Activated naive CD4-positive, alpha-beta T cell (primary cell): ENCODE measurements at places on chromosomes 2 and 18.

GRCh38 chr2:11683476-11683875, 13.5 kb upstream of the NTSR2 start:
- DNase-seq = no peak

GRCh38 chr18:55982992-55983391, 395.0 kb upstream of the TCF4 start:
- DNase-seq = no peak

DNA sequence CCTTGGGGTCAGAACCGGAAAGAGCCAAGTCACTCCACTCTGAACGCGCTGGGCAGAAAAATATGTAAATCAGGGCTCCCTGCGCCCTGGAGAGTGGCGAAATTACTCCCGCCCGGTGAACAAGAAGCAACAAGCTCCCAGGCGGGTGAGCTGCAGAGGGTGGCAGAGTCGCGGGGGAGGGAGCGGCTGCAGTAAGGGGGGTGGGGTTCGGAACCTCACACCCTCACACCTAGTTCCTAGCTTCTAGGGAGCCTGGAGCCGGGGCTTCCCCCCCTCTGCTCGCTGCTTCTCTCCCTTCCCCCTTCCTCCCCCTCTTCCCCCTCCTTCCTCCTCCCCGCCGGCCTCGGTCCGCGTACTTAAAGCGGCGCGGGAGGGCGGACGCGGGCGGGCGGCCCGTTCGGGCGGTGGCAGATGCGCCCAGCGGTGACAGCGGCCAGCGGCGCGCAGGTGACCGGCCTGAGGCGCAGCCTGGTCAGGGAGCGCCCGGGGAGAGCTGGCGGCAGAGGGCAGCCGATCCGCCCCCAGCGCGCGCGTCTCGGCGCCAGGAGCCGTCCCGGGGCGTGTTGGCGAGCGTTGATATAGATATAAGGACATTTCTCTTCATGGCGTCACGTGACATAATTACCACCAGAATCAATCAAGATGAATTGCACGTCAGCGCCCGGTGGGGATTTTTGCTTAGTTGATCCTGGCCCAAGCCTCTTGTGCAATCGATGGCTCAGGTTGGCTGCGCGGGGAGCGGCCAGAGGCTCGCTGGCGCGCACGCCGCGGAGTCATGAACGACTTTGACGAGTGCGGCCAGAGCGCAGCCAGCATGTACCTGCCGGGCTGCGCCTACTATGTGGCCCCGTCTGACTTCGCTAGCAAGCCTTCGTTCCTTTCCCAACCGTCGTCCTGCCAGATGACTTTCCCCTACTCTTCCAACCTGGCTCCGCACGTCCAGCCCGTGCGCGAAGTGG, at the start of gene HOXD11:
HOXD11 (plus strand) TSS at position 700 of the 959 bp plus-strand sequence; CDS start at position 776, 76 bp downstream.
- DNase-seq = no peak

DNA sequence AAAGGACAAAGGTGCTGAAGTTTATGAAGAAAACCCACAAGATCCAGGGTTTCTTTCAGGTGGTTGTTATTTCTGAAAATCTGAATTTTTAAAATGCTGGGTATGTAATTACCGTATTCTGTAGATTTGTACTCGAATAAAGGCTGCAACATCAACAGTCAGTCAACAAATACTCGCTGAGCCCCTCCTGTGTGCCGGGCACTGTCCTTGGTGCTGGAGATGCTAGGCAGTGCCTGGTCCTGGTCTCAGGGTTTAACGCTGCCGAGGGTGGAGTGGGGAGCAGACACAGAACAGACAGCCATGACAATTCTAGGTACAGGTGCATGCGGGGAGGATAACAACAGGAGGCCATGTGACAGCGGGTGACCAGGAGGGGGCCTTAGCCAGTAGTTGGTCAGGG, 27.2 kb upstream of the PDIA6 start:
- no peak for DNase-seq

DNA sequence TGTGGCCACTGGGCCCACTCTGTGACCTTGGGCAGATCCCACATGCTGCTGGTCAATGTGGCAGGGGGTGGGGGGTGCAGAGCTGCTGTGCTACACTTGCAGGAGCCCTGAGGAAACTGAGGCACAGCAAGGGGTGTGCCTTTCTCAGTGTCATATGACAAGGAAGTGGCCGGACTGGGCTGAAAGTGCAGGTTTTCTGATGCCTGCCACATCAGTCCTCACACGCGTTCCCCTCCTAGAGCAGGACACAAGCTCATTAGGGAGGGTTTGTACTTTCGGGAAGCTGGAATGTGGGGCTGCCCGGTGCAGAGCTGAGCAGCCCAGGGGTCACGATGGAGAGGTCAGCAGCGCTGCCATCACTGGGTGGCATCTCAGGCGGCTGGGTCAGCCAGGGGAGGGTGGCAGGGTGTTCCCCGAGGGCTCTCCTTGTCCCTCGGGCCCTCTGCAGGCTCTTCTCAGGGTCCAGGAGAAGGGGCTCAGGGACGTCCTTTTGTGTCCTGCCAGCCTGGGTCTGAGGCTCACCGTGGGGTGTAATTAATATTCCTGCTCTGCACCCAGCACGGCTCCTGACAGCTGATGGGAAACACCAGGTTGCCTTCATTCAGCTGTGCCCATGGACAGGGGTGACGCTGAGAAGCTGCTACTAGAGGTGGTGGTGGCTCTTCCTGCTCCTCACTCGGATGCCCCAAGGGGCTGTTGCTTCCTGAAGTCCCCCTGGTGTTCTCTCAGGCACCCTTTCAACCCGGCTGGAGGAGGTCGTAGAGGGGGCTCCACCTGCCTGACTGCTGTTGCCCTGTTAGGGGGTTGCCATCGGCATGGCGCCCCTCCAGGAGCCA, 62.1 kb upstream of the HDAC4 start:
- DNase-seq = no peak

GRCh38 chr2:229672021-229672420, 42.3 kb downstream of the DNER start:
- DNase-seq = no peak

DNA sequence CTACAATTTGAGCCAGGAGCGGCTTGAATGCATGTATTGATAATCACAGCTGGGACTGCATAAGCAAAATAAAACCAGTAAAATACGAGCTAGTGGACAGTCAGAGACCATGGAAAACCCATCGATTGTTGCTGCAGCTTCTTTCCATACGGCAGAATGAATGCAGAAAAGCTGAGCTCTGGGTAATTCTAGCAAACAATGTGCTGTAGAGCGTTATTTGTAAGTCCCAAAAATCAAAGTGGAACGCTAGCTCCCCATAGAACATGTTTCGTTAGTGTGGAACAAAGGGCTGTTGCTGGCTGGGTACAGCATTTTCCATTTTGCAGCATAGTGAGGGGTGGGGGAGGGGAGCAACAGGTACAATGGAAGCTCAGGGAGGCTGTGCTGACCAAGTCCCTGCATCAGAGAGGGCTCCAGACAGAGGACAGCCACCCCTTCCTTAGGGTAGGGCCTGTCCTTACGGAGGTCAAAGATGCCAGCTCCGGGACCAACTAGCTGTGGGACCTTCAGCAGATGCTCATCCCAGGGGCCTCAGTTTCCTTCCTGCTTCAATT, 74.1 kb downstream of the BOD1L2 start:
- no peak for DNase-seq

DNA sequence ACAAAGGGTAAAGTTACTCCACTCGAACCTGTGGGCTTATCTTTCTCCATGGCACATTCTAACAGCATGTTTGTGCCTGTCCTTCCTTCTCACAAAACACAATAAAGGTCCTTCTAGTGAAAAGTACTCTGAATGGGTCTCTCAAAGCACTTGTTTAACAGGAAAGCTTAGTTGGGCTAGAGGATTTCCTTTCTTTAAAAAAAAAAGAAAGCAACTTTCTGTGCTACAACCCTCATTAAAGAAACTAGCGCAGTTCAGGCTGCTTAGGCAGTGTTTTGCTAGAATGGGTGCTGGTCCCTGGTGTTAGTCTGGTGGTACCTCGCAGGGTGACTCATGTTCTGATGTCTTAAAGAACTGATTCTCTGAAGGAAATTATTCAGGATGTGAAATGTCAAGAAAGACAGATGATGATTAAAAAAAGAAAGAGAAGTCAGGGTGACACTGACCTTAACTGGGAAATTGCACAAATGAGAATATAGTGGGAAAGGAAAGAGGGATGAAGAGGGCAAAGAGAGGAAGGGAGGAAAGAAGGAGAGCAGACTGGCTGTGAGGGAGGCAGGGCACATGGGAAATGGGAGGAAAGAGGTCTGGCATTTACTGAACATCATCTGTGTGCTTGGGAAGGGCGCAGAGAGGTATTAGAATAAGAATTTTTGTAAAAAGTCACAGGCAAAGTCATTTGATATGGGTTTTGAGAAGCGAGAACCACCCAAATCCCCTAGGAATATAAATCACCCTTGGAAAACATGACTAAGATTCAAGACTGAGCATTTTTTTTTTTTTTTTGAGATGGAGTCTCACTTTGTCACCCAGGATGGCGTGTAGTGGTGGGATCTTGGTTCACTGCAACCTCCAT, 74.9 kb downstream of the ATP8B1 start:
- no peak for DNase-seq

- no peak for DNase-seq
Measured at GRCh38 chr2:209189893-209190292, 234.0 kb upstream of the MAP2 start.

DNA sequence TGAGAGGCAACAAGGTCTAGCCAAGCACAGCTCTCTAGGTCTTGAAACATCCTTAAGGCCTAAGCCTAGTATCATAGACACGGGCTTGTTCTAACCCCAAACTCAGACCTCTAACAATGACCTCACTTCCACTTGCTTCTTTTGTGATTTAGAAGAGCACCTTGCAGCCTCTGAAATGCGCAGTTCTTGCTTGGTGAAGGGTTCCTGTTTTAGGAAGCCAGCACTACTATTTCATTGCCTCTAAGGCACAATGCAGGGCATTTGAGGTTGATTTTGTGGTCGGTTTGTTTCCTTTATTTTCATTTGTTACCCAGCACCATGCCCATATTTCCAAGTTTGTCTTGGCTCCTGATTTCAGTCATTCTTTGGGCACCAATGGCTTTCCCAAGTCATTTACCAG, 117.0 kb upstream of the CYP1B1 start:
- DNase-seq = no peak

GRCh38 chr2:215361211-215361875, 49.5 kb downstream of the ATIC start:
- no peak for DNase-seq

GRCh38 chr2:44730593-44730992, 210.9 kb upstream of the SIX3 start:
- DNase-seq = no peak

DNA sequence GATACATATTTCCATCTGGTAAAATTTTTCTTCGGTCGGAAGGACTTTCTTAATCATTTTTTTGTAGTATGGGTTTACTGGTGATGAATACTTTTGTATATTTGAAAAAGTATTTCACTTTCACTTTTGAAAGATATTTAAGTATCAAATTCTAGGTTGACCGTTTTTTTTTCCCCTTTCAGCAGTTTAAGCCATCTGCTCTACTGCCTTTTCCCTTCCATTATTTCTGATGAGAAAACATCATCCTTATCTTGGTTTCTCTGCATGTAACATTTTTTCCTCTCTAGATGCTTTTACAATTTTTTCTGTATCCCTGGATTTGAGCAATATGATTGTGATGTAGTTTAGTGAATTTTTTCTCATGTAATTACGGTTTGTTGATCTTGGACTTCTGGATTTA, 87.0 kb downstream of the MTX2 start:
- DNase-seq = no peak

DNA sequence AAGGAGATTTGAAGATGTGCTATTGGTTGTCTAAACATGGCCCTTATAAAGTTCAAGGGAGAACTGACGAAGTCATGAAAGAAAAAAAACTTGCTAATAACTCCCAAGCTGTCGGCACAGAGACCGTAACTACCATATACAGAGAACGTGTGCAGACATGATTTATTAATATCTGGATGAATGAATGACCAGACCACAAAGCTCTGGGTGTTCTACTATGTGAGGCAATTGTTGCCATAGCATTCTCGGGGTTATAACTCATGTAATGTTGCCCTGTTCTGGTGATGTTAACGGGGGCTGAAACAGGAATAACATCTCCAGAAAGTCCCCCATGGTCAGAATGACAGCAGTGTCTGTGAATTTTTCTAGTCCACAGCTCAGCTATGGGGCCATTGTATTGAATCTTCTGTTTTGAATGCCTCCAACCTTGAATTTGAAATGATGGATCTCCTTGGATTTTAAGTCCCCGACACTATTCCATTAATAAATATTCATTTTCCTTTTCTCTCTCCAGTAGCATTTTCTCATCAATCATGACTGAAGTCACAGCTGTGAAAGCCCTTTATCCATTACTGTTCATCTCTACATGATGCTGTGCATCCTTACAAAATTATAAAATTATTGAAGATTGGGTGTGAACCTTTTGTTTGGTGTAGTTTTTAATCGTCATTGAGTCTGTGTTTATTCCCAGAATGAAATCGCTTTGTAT, 483.4 kb upstream of the KLHL29 start:
- no peak for DNase-seq

DNA sequence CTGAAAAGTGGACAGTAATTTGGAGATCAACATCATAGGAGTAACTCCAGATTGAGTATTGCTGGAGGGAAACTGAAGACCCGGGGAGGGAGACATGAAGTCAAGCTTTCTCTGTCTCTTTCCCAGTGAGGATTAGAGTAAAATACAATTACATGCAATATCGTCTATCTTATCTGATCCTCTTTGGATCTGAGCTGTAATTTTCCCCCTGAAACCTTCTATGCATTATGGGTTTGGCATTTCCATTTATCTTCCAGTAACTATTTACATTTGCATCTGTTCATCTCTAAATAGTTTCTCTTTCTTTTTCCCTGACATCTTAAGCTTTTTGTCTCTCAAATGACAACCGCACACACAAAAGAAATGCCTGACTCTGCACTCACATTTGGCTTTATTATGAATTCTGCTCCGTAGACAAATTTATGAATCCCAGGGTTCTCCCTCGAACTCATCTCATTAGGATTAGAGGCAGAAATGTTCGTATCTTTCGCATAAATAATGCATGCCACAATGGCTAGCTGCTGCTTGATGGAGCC, 113.1 kb downstream of the SPP2 start:
- DNase-seq = no peak

DNA sequence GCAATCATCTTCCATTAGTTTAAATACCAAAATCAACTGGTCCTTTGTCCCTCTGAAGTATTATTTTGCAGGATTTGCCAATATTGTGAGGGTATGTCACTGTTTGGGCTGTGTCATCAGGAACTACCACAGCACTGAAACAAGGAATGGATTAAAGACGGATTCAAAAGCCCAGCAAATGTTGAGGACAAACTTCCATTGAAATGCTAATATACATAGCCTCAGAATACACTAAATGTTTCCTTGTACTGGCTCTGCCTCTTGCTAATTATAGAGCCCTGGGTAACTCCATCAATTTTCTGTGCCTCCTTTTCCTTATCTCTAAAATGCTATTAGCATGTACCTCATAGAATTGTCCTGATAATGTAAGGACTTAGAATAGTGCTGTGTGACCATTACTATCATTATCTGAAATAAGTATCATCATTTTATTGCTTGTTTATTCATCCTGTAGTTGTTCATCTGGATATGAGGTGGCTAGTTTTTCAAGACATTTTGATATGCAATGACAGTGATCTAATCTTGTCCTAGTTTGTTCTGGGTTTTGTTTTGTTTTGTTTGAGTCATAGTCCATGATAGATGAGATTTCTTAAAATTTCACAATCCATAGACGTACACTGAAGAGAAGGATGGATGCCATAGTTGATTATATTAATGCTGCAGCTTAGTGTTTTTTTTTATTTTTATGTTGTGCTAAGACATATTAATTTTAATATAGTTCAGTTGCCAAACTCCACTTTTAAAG, 333.4 kb upstream of the KCNH7 start:
- DNase-seq = no peak

GRCh38 chr2:45237128-45237527, 227.9 kb upstream of the SIX2 start:
- DNase-seq = no peak

GRCh38 chr2:239687441-239687840, 286.6 kb upstream of the HDAC4 start:
- DNase-seq = no peak

GRCh38 chr2:167954495-167954894, 292.9 kb downstream of the STK39 start:
- DNase-seq = no peak
